DMS53 (cell line): ENCODE measurements at places on chromosomes 5 and 9.

DNA sequence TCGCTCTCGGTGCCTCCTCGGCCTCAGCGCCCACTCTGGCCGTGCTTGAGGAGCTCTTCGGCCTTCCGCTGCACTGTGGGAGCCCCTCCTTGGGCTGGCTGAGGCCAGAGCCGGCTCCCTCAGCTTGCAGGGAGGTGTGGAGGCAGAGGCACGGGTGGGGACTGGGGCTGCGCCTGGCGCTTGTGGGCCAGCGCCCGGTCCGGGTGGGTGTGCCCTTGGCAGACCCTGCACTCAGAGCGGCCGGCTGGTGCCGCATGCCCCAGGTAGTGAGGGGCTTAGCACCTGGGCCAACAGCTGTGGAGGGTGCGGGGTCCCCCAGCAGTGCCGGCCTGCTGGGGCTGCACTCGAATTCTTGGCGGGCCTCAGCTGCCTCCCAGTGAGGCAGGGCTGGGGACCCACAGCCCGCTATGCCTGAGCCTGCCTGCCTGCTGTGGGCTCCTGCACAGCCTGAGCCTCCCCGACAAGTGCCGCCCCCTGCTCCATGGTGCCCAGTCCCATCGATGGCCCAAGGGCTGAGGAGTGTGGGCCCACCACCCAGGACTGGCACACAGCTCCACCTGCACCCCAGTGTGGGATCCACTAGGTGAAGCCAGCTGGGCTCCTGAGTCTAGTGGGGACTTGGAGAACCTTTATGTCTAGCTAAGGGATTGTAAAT is 2085.2 kb upstream of the ACO1 start:
- DNase-seq: no peak

- peak; percentile 17 for DNase-seq
Observed at GRCh38 chr9:23638837-23639426, 187.1 kb downstream of the ELAVL2 start.

DNA sequence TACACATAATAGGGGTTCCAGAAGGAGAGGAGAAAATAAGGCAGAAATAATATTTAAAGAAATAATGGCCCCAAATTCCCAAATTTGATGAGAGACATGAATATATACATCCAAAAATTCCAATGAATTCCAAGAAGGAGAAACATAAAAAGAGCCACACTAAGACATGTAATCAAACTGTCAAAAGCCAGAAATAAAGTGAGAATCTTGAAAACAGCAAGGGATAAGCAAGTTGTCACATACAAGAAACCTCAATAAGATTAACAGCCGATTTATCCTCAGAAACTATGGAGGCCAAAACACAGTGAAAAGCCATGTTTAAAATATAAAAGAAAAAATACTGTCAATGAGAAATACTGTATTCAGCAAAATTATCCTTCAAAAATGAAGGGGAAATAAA is 14.5 kb downstream of the CATSPER3 start:
- peak; percentile 37 for DNase-seq

DNA sequence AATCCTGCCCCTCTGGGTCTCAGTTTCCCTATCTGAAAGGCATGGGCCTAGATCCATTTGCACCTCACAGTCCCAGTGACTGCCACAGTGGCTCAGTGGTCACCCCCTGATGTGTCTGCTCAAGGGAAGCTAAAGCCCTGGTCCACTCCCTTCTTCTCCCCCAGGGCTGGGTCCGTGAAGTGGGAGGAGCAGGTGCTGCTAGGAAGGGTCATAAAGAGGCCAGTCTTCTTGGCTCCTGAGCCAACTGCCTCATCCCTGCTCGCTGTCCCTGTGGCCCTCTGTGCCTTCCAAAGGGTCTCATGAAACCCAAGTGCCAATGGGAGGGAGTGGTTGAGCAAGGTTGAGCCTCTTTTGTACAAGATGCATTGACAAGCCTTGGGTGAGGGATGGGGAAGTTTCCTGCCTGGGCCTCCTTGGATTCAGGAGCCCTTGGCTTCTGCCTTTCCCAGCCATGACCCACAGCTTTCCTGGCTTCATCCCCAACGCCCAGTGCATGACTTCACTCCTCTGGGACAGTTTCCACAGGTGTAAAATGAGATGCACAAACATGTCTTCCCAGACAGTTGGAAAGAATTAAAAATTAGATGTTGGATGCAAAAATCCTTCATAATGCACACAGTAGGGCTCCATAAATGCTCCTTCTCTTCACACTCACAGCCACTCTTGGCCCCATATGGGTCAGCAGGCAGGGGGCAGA is 1.6 kb upstream of the SLC6A7 start:
- DNase-seq: no peak

- DNase-seq: no peak
Observed at GRCh38 chr9:81592887-81593266, 96.5 kb downstream of the TLE1 start.
